CD14-positive monocyte (primary cell): ENCODE measurements at places on chromosomes 7 and 10.
A peak's percentile ranks its signal among the peaks of the same experiment; 100 is the strongest.

DNA sequence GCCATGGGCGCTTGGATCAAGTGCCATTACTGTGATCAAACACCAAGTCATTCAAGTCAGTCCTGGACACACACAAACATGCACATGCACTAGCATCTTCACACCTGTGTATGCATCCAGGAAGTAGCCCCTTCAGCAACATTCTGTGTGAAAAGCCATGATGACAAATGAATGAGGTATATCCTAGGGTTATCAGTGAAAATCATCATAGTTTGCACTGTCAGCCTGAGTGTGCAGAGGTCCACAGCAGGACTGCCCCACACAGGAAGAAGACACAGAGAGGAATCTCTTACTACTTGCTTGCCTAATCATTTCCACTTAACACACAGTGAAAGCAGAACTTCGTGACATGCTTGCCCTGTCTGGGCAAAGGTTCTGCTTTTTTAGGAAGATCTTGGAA, 184.0 kb upstream of the ADO start:
- DNase-seq, result peak; percentile 97

DNA sequence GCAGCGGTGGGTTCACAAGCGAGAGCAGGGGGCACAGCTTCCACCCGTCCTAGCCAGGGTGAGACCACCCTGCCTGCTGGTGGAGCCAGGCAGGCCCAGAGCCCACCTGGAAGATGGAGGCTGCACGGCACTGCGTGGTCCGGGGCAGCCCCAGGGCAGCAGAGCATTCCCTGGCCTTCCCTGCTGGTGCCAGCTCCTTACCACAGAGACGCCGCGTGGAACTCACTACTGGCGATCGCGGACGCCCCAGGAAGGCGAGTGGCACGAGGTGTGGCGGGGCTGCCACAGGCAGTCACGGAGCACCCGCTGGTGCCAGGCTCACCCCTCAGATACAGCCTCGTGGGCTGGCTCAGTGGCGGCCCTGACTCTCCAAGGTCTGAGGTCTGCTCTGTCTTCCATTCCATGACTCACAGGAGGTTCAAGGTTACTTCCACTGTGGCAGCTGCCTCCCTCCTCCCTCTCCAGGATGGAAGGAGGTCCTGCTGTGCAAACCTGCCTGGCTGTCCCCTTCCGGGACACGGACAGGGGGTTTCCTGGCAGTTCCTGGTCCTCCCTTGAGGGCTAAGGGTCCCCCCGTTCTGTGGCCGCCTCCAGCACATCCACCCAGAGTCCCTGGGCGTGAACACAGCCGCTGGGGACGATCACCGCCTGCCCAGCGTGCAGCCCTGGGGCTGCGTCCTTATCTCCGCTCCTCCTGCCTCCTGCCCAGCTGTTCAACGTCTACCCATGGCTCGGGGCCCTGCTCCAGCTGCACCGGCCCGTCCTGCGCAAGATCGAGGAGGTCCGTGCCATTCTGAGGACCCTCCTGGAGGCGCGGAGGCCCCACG, 3.1 kb downstream of the CYP2W1 start:
- DNase-seq, result no peak

- no peak for DNase-seq
Measured at GRCh38 chr10:74983383-74983782, 128.1 kb upstream of the SAMD8 start.

DNA sequence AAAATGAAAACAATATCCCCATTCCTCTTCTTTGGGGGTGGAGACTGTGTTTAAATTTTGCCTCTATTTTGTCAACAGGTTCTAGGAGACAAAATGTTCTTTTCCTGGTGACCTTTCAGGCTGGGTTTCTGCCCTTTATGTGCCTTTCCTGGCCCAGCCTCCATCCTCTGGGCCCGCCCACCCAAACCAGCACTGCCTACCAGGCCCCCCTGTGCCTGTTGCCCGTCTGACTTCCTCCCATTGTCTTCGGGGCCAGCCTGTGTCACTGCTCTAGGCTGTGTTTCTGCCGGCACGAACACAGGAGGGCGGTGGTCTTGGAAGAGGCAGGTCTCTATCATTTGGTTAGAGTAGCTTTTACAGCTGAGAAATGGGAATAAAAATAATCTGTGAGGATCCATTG, 13.9 kb downstream of the TSPAN14 start:
- DNase-seq, result no peak

DNA sequence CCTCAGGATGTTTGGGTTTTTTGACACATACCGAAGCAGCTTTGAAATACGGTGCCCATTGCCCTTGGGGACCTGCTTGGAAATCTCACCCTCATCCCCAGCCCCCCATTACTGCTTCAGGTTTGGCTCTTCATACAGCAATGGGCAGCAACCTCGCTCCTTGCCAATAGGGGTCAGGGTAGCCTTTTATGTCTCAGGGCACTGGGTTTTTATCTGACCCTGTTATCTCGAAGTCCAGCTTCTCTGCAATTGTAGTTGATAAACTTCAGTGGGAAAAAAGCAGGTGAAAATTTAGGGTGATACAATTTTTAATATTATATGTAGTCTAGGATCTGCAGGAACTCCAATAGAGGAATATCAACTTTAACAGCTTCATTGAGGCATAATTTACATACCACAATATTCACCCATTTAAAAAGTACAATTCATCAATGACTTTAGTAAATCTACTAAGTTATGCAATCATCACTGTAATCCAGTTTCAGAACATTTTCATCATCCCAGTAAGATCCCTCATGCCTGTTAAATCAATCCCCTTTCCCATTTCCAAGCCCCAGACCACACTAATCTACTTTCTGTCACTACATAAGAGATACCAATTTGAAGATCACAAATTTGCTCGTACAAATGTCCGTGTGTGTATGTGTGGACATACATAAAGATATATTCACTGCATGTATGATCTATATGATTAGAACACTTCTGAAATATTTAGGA, 386.2 kb downstream of the KCNMA1 start:
- no peak for DNase-seq

- peak; percentile 28 for DNase-seq
Measured at GRCh38 chr7:39950473-39951225, 593 bp downstream of the CDK13 start.

DNA sequence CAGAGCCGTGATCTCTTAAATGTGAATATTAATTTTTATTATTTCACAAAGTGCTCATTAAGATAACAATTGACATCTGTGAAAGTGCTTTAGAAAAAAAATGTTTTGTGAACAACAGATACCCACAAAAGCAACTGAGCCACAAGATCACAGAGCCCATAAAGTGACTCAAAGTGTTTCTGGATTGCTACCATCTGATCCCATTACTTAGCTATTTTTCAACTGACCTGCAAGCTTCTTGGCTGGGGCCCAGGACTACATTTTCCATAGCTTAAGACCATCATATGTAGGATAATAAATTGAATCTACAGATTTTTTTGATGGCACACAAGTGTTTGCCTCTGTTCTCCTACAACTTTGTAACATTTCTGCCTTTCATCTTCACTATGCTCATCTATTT, 674.4 kb downstream of the PHTF2 start:
- DNase-seq, result no peak

DNA sequence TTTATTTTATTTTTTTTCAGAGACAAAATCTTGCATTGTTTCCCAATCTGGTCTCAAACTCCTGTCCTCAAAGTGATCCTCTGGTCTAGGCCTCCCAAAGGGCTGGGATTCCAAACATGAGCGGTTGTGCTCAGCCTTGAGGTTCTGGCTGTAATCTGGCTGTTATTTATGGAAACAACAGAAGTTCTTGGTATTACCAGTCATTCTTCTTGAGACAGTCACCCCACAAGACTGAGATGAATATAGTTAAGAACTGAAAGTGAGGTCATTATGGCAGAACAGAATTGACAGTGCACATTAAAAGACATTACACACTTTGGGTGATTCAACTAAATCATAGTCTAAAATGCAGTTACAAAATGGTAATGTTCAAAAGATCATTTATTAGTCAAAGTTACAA, 719.5 kb downstream of the ZWINT start:
- DNase-seq, result no peak

- peak; percentile 62 for DNase-seq
Measured at GRCh38 chr10:133277993-133278576, 1.4 kb upstream of the ADAM8 start.

DNA sequence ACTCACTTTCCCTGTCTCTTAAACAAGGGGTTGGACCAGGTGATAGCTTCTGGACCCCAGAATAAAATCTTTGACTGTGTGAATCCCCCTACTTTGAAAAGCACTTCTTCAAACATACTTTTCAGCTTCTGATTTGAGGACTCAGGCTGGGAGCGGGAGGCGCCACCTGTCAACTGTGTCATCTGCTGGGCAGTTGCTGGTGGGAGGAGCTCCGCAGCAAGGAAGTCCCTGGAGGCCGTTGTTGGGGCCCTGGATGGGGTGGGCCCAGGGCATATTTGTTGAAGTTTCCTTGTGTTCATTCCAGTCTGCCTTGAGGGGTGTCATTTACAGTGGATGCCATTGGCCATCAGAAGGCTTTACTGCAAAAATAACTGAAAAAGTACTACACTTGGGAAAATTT, 197.7 kb downstream of the CCDC3 start:
- DNase-seq, result no peak

DNA sequence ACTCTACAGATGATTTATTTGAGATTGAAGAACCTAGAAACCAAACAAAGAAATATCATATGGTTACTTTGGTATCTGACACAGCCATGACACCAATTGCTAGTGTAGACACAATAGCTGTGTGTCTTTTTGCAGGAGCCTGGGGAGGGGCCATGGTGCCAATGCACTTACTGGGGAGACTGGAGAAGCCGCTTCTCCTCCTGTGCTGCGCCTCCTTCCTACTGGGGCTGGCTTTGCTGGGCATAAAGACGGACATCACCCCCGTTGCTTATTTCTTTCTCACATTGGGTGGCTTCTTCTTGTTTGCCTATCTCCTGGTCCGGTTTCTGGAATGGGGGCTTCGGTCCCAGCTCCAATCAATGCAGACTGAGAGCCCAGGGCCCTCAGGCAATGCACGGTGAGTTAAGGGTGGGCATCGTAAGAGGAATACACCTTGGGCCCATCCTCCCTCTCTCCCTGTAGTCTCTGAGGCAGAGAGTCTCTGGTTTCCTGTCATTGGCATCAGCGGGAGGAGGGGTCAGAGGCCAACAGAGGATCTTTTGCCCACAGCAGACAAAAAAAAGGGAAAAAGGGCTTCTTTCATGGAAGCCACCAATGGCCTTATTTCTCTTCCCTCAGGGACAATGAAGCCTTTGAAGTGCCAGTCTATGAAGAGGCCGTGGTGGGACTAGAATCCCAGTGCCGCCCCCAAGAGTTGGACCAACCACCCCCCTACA, 1.2 kb downstream of the TMEM139 start:
- no peak for DNase-seq
